ENCODE measurements at places on chromosomes 5 and 9.

DNA sequence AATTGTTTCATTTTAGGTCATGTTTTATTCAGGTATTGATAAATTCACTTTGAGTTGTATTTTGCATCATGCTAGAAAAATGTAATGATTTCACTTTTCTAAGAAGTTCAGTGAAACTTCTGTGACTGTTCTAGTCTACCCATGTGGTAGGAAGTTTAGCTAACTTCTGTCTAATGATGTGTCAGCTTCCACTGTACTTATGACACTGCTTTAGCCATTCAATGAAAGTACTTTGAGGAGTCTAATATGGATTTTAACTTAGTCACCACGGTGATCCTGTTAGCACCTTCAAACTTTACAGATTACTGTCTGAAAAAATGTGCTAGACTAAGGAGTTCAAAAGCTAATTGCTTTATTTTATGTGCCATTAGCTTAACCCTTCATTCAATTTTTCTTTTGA lies 1510.5 kb upstream of the CDH9 start:
- no peak for DNase-seq

- no peak for DNase-seq
Observed at GRCh38 chr9:106286249-106286648, 576.7 kb upstream of the ZNF462 start.

DNA sequence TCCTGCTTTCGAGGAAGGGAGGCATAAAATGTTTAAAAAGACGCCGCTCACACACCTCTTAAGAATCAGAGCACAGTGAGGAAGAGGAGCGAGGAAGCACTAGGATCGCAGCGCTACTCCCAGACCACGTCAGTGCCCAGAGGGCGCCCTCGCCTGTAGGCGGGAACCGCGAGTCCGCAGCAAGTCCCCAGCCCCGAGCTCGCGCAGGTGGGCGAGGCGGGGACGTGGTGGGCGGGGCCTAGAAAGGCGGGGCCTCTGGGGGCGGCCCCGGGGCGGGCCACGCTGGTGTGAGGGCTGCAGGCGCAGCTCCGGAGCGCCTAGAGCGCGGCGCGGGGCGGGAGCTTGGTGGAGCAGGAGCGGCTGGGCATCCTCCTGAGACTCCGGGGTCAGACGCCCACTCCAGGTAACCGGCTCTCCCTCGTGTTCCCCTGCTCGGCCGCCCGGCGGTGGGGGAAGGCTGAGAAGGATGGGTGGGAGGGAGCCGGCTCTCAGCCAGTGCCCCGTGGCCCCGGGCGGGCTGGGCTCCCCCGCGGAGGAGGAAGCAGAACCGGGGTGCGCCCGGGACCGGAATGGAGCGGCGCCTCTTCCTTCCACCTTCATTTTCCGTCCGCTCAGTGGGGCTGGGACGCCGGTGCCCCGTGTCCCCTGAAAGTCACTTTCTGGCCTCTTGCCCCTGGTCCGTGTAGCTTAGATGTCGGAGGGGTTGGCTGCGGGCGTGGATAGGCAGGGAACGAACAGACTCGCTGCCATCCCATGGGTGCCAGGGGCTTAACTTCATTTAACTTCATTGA lies at the start of gene GCNT1:
Gene GCNT1, plus strand, starts transcription at position 280 of the 791 bp plus-strand sequence. CDS start 43,200 bp downstream, outside the sequence.
- no peak for DNase-seq

DNA sequence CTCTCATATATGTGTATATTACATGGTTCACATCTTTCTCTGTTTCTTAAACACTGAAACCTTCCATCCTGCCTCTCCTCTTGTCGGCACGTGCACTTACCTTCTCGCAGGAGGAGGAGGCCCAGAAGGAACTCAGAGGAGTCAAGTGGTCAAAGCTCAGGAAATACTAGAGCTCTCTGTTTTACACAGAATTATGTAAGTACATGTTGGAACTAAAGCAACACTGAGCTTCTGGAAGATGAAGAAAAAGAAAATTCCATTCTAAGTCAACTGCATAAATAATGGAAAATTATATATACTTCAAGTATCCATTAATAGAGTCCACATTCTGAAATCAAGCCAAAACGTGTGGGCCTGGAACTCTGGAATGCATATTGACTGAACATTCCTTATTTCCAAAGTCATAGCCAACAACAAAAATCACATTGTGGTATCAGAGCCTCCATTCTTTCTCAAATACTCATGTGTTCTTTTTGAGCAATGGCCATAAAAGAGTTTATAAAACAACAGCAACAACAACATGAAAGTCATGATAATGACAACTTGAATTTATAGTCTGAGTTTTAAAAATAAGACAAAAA lies 121.5 kb upstream of the RAI14 start:
- no peak for DNase-seq

- no peak for DNase-seq
Observed at GRCh38 chr5:158485047-158485446, 614.7 kb downstream of the EBF1 start.

DNA sequence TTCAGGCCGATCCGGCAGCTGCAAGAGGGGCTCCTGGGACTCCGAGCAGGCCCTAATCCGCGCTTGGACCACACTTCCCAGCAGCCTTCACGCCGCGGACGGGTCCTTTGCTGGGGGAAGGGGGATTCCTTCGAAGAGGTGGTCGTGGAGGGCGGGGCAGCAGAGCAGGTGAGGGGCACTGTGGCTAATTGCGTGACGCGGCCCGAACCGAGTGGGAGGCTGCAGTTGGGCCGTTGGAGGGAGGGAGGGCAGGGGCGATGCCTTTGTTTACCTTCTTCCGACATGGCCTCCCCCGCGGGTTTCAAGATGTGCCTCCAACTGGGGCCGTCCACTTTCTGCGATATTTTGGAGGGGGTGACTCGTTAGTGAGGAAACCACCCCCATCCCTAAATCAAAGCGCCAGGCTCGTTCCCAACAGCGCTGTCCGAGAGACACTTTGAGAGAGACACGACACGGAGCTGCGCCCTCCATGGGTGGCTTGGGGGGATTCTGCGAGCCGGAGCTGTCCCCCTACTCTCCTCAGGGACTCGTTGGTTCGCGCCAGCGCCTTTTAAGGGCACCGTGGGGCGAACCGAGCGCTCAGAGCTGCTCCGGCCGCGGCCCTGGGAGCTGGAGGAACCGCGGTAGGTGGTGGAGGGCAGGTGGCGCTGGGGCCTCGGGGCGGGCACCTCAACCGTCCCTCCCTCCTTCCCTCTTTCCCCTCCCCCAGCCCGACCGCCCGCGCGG lies at the start of gene FAM53C:
Gene FAM53C, plus strand, starts transcription at position 582 of the 726 bp plus-strand sequence. CDS start 3,070 bp downstream, outside the sequence.
- DNase-seq = peak; percentile 95

- DNase-seq = no peak
Observed at GRCh38 chr9:108244686-108245085, 611.1 kb downstream of the ACTL7B start.
